ENCODE measurements at places on chromosomes 1 and 21. TPM values are rescaled to one million over a fixed set of nuclear protein-coding genes. Genes with fewer than 3 reads are reported as not detected.

PAFAH2 gene
- 7.0 TPM for total RNA-seq

RGS13 gene
- not detected for total RNA-seq

IFI44 gene
- total RNA-seq: 324 TPM

TEDDM1 gene
- total RNA-seq: not detected

MIS18A gene
- 16.2 TPM for total RNA-seq

ERVH48-1 gene
- not detected for total RNA-seq

C1orf146 gene
- not detected for total RNA-seq

USH2A gene
- total RNA-seq: not detected

AGMAT gene
- total RNA-seq: 2.3 TPM

ZNF648 gene
- not detected for total RNA-seq

KCNN3 gene
- total RNA-seq: 0.65 TPM

LSM10 gene
- total RNA-seq: 11.1 TPM

KCNJ9 gene
- not detected for total RNA-seq

KIF26B gene
- total RNA-seq: 0.32 TPM

LEMD1 gene
- not detected for total RNA-seq

OR2G6 gene
- total RNA-seq: not detected

ITLN1 gene
- not detected for total RNA-seq

CDC42SE1 gene
- total RNA-seq: 76.9 TPM

PPP2R5A gene
- 52.7 TPM for total RNA-seq

ASCL5 gene
- not detected for total RNA-seq
